Caki2 (cell line): ENCODE measurements at places on chromosomes 13 and 19. TPM values are rescaled to one million over a fixed set of nuclear protein-coding genes. Genes with fewer than 3 reads are reported as not detected.

- DNase-seq: no peak
Observed at GRCh38 chr13:114053026-114053425, 79.2 kb upstream of the C13orf46 start.

- no peak for DNase-seq
Observed at GRCh38 chr13:25717666-25718197, 334.1 kb downstream of the SHISA2 start.

GRCh38 chr13:49951754-49952535 is 15.8 kb upstream of the SPRYD7 start:
- no peak for DNase-seq

DNA sequence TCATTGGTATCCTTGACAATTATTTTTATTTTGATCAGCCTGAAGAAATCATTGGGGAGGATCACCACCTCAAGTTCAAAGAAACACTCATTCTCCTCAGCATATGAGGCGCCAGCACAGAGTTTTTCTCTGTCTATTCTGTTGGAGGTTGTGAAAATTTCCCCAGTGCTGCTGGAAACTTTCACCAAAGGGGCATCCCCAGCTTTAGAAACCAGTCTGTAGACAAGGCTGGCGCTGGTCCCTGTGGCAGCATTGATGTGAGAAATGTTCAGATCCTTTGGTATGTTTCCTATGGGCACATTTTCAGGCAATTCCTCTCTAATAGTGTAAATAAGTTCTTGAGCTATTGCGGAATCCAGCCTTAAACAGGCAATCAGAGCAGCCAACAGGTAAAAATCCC is 2.1 kb downstream of the PCDH9 start:
- DNase-seq: no peak

PRODH2 gene
- 0.17 TPM in 1 of 2 replicates, not detected in the other for total RNA-seq
